ENCODE measurements at places on chromosomes 12 and 14.

GRCh38 chr12:39440101-39440500, 2.8 kb downstream of the KIF21A start:
- no peak for DNase-seq

- no peak for DNase-seq
These were observed 450.5 kb upstream of the FAR2 start for GRCh38 chr12:28698553-28698952.

DNA sequence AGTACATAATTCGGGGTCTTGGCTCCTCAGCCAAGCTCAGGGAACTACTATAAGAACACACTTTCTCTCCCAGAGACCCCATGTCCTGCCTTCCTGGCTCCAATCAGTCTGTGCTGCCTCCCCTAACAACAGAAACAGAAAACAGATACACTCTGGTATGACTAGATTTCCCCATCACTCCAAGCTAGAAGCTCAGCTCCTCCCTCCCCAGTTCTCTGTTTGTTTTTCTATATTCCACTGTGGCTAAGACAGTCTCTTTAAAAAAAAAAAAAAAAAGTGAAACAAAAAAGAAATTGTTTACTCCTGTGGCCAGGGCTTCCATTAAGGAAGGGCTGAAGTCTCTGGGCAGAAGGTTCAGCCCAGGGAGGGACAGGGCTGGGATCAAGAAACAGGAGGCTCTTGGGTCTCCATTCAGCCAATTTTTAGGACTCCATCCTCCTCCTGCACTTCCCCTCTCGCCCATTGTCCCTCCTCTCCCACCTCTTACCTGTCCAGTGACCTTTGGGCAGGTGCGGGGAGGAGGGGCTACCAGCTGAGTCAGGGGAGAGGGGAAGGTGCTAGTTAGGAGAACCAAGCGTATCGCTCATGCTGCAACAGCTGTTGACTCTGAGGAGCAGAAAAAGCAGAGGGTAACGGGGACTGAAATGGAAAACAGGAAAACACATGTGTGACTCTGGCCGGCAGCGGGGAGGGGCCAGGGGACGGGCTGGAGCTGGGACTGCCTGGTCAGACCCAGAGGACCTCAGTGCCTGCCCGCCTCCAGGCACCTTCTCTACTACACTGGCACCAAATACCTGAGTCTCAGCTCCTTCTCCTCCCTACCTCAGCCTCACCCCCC, 4.1 kb upstream of the SLC7A7 start:
- no peak for DNase-seq

DNA sequence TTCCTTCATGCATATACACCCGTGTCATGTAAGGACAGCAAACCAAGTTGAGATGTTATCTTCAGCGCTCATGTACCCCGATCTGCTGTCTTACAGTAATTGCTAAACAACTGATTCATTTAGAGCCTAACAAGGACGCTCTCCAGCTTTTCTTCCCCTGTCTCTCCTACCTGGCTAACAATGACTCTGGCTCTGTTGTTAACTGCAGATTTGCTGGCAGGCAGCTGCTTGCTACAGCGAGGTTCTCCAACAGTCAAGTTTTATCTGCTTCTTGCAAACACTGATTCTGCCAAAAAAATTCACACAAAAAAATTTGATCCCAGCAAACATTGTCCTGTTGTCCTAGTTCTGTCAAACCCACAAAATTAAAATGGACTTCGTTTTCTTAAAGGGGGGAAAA, 101.6 kb downstream of the OTX2 start:
- no peak for DNase-seq

DNA sequence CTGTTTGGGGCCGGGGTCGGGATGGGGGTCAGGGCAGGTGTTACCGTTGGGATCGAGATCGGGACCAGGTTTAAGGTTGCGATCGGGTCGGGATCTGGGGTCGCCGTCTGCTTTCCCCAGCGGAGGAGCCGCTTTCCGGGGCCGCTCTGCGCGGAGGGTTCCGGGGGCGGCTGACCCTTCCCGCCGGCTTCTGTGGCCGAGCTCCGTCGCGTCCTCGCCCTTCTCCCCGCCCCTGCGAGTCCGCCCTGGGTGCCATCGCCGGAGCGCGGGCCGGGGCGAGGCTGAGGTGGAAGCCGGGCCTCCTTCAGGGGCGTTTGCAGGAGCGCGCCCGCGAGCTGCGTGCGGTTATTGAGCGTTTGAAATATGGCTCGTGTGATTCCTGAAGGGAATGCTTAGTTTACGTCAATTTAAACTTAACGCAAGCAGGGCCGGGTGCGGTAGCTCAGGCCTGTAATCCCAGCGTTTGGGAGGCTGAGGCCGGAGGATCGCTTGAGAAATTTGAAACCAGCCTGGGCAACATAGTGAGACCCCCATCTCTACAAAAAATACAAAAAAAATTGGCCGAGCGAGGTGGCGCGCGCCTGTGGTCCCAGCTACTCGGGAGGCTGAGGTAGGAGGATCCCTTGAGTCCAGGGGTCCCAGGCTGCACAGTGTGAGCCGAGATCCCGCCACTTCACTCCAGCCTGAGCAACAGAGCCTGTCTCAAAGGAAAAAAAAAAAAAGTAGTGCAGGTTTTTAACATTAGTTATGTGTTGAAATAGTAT, 620 bp downstream of the PGAM5 start:
- DNase-seq = no peak

DNA sequence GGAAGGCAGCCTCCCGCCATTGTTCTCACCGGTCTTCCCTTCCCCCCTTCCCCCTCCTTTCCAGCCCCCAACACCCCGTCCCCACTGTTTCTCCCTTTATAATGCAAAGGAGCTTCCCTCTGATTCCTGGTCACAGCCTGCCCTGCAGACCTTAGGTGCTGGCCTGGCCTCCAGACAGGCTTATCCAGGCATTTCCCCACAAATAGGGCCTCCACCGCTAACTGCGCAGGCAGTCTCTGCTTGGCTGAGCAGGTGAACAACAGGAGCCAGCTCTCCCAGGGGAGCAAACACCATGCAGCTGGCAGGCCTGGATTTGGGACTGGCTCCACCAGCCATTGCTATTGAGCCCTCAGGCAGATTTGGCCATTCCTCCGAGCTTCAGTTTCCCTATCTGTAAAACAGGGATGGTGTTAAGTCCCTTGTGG, 46.0 kb downstream of the SMIM41 start:
- no peak for DNase-seq

DNA sequence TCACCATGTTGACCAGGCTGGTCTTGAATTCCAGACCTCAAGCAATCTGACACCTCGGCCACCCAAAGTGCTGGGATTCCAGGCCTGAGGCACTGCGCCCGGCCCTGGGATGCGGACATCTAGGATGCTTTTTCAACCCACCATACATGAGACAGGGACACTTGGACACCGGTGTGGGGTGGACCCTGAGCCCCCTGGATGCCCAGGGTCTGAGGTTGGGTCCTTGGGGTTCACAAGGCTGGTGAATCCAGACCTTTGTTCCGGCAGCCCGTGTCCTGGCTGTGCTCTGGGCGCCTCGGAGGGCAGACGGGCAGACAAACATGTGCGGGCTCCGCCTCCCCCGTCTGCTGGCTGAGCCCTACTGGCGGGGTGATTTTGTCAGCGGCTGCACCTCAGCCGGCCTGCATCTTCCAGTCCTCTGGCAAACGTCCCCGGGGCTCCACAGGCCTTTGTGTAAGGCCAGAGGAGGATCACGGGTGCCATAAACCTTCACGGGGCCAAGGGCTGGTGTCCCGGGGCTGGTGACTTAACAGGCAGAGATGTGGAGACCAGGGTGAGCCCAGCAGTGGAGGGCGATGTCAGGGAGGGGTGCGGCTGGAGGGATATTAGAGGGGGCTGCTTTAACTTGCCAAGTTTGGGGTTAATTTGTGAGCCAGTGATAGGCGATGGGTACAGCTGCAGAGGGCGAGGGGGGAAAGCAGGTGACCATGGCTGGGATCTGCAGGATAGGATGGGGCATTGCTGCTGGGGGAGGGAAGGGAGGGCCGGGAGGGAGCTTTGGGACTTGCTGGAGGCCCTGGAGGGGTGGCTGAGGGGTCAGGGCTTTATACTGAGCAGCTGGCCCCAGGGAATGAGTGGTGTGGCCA, 5.8 kb downstream of the ASPG start:
- no peak for DNase-seq

DNA sequence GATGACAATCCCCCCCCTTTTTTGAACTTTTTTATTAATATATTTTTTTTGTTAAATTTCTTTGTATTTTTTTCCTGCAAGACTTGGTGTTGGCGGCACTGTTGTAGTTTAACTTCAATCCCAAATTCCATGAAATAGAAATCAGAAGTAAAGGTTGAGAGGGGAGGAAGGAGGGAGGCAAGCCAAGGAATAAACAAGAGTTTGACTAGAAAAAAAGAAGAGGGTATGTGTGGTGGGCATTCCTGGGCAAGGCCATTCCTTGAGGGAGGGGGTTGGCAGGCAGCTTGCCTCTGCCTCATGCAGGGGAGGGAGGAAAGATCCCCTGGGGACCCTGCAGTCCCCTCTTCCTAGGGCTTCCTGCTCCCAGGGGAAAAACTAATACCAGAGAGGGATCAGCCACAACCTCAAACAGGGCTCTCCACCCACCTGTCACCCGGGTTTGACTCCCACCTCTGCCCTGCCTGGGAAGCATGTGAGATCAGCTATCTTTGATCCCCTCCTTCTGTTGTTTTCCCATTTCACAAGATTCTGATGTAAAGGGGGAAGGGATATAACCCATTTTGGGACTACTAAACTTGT, 519 bp upstream of the AP1G2 start:
- no peak for DNase-seq

DNA sequence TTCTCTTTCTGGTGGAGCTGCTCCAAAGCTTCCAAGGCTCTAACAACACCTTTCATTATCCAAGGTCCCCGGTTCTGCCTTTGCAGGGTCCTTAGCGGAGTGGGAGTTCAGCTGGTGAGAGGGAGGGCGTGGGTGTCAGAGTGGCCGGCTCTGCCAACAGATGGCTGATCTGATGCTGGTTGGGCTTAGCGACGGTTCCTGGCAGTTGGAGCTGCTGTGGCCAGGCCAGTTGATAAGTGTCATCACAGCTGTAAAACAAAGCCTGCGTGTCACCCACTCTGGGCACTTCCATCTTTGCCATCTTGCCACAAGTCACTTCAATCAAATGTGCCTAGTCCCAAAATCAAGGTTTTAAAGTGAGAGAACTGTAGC, 36.3 kb downstream of the RIN3 start:
- DNase-seq = no peak
